ENCODE measurements at places on chromosomes 5 and 9.

GRCh38 chr5:139638090-139638735 lies 9.9 kb upstream of the CXXC5 start:
- peak; percentile 68 for DNase-seq

GRCh38 chr5:56440871-56441740 lies 208.0 kb upstream of the ANKRD55 start:
- DNase-seq, result no peak

GRCh38 chr9:137445275-137445807 lies 4.2 kb upstream of the ENTPD8 start:
- peak; percentile 76 for DNase-seq

GRCh38 chr9:107190061-107190935 lies 92.8 kb upstream of the RAD23B start:
- peak; percentile 86 for DNase-seq

DNA sequence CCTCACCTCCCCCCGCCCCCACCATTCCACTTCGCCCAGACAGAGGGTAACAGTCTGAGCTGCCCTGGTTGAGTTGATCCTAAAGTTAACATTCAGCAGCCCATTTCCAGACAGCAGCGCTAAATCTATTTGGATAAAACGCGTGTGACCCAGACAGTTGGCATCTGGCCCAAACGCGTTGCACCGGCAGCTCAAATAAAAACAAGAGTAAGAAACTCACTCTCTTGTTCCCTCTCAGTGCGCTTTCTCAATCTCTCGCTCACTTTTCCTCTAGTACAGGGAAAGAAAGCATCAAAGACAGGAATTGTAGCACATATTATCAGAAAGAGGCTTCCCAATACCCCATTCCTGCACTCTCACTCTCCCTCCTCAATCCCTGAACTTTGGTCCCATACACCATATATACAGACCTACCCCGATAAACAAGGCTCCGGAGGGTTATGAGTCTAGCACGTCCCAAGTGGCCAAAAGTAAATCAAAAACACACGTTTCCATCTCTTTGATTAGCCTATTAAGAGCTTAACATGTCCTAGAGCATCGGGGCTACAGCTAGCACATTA lies 1.3 kb downstream of the ADAMTS6 start:
- peak; percentile 71 for DNase-seq

GRCh38 chr9:134676361-134676760 lies 34.8 kb downstream of the COL5A1 start:
- DNase-seq, result no peak

- peak; percentile 10 for DNase-seq
Observed at GRCh38 chr5:83474991-83475390, 3.4 kb downstream of the VCAN start.

DNA sequence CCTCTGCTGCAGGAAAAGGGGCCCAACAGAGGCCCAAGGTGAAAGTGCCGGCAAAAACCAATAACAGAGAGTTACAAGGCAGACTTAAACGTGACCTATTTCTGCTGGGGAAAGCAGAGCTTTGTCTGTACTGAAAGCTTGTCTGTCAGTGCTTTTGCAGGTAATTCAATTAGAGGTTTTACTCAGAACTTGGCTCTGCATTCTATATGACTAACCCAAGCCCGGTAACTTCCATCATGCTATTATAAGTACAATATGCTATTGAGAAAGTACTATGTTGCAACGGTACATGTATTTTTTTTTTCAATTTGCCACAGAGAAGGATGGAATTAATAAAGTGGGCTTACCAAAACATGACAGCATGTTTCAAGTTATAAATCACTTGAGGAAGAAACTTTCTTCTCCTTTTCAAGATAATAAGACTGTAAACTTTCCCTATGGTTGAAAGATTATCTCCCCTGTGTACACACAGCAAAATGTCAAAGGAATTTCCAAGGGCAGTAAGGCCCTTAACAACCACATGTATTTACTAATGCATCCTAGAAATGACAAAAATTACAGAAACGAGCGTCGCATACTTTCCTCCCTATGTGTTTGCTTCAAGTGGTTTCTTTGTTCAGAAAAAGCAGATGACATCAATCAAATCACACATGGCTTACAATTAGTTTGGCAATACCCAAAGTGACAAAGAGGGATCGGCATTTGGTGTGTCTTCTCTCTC lies 282.4 kb downstream of the EFNA5 start:
- no peak for DNase-seq
